ENCODE measurements at places on chromosomes 16 and 17.

- DNase-seq, result no peak
Observed at GRCh38 chr16:3195975-3196374, 8.0 kb downstream of the OR1F1 start.

DNA sequence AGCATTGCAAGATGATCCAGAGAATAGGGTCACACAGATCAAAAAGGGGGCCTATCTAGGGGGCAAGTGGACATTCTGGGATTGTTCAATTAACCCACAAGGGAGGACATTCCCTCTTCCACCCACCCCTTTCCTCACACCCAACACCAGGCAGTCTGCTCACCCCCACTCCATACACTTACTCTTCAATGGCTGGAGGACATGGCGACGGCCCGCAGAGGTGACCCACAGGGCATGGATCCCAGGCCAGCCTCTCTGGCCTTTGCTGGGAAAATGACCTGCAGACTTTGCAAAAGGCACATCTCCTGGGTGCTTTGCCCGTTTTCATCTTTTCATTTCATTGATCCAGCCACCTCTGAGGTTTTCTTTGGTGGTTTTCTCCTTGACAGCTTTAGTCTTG, 1.7 kb upstream of the CACNG5 start:
- DNase-seq, result no peak

GRCh38 chr17:45577571-45578279, 87.2 kb upstream of the PLEKHM1 start:
- DNase-seq, result no peak

DNA sequence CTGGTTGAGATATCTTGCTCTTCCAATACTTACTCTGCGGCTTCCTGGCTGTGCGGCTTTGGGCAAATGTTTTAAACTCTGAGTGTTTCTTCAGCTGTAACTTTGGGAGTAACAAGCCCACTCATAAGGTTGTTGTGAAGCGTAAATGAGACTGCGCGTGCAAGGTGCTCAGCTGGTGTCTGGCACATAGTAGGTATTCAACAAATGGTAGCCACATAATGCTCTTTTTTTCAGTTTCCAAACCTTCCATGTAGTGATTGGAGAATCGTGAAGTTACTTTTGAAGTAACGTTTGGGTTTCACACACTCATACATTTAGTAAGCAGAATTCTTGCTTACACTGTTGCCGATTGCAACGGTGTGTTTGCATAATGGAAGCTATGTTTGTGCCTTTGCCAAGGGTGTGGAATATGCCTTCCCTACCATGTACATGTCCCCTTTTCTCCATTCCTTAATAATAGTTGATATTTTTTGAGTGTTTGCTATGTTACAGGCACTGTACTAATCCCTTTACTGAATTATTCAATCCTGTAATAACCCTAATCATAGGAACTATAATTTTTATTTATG, 829 bp downstream of the DHRS7B start:
- no peak for DNase-seq

- no peak for DNase-seq
Observed at GRCh38 chr17:31604936-31605335, 213.5 kb downstream of the RAB11FIP4 start.
